ENCODE measurements at places on chromosomes 12 and 14.

DNA sequence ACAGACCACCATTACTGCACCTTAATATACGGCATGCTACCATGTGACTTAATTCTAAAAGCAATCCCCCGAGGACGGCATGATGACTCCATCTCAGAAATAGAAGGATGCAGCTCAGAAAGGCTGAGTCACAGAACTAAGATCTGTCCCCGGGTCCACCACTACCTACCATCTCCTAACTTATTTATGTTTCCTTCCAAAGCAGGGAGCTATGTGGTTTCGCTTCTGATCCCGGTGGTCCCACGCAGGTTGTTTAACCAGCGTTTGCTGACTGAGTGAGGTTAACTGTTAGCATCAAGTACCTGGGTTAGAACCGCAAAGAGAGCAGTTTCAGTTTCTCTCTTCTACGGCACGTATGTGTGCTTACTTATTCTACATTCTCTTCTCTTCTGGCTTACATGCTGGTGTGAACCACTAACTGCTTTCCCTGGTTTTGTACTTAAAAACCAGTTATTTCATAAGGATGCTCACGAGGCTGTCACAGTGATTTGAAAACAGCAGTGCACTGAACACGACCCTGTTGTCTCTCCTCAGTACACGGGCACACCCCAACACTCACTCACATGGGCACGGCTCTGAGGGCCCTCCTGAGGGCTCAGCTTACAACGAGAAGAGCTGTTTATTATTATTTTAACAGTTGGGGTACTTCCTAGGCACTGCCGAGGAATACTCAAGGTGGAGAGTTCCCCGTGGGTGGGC is 66.7 kb downstream of the CCDC88C start:
- no peak for DNase-seq

GRCh38 chr14:75175677-75176141 is 703 bp downstream of the TMED10 start:
- DNase-seq, result no peak

GRCh38 chr12:84950971-84951546 is 38.5 kb upstream of the SLC6A15 start:
- no peak for DNase-seq

DNA sequence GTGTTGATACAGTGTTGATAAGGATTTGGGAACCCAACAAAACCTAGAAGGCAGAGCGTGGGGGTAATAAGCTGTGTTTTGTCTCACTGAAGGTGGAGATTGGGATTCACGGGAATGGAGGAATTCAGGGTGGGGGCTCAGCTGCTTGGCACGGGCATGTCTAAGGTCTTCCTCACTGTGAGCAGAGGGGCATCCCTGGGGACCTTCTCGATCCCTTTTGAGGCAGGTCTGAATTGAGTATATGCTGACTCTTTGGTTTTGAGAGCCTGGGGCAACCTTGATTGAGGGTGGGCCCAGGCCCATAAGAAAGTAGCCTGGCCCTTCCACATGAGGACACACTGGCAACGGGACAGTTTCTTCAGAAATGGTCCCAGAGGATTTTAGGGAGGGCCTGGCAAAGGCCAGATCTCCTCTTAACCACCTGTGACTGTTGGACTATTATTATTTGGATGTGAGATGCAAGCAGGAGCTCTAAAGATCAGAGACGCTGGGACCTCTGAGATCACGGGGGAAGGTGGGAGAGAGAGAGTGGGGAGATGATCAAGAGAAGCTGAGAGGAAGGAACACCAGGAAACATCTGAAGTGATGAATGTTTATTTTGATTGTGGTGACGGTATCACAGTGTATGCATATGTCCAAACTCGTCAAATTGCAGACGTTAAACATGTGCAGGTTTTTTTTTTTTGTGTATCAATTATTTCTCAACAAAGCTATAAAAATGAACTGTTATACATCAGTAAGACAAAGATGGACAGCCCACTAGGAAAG is 48.4 kb downstream of the SMIM41 start:
- no peak for DNase-seq

- no peak for DNase-seq
These were observed 88.5 kb downstream of the GXYLT1 start for GRCh38 chr12:42056130-42056529.

- no peak for DNase-seq
These were observed 131.2 kb upstream of the MED13L start for GRCh38 chr12:116408489-116409250.

DNA sequence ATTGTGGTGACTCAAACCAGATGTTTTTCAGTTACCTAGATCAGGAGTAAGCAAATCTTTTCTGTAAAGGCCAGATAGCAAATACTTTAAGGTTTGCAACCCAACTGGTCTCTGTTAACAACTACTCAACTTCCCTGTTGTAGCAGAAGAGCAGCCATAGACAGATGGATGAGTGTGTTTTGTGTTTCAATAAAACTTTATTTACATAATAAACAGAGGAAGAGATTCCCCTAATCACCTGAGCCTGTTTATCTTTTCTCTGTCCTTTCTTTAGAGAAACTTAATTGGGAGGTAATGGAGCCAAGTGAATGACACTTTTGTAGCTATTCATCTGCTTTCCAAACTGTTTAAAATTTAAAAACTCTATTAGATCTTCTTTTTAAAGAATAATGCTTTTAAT is 365.1 kb downstream of the IPO8 start:
- no peak for DNase-seq

GRCh38 chr12:97140355-97140754 is 233.3 kb downstream of the NEDD1 start:
- DNase-seq, result no peak

DNA sequence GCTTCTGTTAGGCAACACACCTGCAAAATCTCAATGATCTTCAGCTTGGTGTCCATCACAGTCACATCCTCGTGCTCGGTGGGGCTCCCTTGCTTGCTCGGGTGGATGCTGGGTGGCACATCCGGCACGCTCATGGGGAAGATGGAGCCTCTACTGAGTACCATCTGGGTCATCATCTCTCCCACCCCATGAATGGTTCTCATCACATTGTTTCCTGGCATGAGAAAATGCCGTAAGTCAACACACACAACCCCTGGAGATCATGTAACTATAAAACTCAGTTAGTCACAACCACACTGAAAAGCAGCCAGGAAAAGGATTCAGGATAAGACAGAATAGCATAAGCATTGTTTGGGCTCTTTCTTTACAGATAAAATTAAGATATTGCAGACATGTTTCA is 201.1 kb downstream of the ITPR2 start:
- no peak for DNase-seq

DNA sequence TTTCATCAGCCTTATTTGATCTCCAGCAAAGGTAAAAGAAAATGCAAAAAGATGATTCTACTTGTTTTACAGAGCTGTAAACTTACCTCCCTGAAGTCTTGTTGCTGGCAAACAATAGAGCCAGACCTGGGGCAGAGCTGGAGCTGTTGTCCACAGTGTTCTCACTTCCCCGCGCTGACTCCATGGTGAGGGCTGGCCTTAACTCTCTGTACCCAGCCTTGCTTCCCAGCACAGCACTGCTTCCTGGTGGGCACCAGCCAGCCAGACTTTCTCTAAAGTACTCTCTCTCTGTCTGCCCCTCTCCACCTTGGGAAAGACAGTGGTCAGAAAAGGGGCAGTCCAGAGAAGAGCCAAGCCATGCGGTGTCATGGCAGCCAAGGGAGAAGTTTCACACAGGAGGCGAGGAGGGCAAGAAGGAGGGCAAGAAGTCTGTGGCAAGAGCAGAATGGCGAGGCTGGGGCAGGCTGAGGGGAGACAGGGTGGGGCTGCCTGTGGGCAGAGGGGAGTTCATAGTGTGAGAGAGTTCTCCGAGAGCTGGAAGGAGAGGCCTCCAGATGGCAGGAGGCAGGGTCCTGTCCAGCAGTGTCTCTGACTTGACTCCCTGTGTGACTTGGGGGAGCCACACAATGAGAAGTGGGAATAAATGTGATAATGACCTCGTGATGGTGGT is 9.3 kb downstream of the EVL start:
- no peak for DNase-seq

DNA sequence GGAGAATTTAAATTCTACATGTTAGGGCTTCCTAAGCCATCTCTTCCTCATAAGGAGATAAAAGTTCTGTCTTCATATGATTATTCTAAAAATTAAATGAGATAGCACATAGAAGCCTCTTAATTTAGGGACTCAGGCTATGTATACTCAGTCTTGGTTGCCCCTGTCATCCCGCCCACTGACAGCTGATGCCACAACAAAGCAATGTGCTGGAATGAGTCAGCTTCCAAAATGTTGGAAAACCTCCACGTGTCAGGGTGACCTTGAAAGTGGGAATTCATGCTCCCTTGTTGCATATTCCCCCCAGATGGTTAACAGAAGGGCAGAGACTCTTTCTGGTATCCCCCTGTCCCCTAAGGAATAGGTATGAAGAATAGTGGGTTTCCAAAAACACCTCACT is 238.0 kb upstream of the DDHD1 start:
- DNase-seq, result no peak

DNA sequence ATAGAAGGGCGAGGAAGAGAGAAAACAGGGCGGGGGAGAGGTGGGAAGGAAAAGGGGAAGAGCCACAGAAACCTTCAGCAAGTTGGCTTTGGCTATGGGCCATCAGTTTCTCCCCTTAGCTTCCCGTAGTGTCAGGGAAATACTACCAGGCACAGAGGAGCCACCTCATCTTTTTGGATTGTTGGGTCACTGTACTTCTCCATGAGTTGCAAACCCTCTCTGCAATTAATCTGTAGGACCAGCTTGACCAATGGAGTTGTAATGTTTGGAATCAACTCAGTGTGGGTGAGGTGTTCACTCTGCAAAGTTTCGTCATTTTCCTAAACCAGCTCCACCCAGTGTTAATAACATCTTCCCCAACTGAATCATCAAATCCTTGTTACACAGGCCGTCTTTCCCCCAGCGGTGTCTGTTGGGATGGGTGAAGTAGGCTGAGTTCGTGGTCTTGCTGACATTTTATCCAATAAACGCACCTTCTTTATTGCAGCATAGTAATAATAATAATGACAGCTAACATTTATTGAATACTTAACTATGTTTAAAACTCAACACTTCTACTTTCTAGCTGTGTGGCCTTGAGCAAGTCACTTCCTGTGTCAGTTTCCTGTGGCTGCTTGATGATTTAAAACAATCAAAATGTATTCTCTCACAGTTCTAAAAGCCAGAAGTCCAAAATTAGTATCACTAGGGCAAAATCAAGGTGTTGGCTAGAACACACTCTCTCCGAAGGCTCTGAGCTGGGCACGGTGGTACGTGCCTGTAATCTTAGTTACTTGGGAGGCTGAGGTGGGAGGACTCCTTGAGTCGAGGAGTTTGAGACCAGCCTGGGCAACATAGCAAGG is 8.1 kb upstream of the GLTP start:
- DNase-seq, result no peak

- no peak for DNase-seq
These were observed 38.7 kb downstream of the KCNH5 start for GRCh38 chr14:63006531-63006930.

Measured in iPS DF 6.9 (cell line).